ENCODE measurements at places on chromosomes 4 and X.

- DNase-seq: no peak
These were observed 523.2 kb upstream of the EPHA5 start for GRCh38 chr4:66193487-66193886.

GRCh38 chr4:88907478-88907877 is 149.5 kb downstream of the FAM13A start:
- no peak for DNase-seq

- no peak for DNase-seq
These were observed 1394.2 kb upstream of the DIAPH2 start for GRCh38 chrX:95290455-95290854.

- DNase-seq: no peak
These were observed 72.9 kb downstream of the YIPF6 start for GRCh38 chrX:68571610-68572311.

- DNase-seq: no peak
These were observed 162.7 kb downstream of the FRAS1 start for GRCh38 chr4:78219825-78220224.

DNA sequence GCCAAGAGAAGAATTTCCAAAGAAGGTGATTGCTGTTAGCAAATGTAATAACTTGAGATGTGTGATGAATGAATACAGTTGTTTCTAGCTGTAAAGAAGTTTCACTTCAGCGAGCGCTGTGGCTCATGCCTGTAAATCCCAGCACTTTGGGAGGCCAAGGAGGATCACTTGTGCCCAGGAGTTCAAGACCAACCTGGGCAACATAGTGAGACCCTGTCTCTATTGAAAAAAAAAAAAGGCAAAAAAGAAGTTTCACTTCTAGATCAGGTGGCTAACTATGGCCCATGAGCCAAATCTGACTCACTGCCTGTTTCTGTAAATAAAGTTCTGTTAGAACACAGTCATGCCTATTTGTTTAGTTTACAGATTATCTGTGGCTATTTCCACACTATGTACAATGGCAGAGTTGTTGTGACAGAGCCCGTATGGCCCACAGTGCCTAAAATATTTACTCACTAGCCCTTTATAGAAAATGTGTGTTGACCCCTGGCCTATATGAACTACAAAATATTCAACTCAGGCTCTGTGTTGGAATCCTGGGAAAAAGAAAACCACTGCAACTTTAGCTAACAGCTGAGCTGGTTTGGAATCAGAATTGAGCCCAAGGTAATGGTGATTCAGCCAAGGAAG is 54.1 kb upstream of the PRPS1 start:
- DNase-seq: no peak

DNA sequence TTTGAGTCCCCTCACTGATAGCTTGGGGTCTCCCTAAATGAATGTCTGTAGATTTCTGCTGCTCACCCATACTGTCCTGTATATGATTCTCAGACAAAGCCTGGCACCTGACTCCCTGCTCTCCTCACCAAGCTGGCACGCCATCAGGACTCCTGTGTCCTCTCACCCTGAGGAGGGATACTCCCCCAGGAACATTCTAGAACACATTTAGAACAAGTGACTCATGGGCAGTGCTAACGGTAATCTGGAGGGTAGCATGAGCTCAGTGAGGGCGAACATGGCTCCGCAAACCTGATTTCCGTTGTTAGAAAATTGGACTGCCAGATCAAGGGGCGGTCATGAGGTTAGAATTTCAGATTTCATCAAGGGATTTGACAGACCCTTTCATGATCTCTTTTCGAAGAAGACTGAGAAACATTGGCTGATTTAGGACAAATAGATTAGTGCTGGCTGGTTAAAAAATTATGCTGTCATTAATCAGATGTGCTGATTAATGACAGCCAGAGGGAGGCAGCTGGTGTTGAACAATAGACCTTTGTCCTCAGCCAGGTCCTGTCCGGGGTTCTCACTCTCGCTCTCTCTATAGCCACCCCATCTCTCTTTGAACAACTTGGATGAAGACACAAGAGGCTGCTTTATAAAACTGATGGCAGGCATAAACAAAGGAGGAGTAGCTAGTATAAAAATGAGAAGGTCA is 244.3 kb downstream of the PTTG2 start:
- DNase-seq: no peak

DNA sequence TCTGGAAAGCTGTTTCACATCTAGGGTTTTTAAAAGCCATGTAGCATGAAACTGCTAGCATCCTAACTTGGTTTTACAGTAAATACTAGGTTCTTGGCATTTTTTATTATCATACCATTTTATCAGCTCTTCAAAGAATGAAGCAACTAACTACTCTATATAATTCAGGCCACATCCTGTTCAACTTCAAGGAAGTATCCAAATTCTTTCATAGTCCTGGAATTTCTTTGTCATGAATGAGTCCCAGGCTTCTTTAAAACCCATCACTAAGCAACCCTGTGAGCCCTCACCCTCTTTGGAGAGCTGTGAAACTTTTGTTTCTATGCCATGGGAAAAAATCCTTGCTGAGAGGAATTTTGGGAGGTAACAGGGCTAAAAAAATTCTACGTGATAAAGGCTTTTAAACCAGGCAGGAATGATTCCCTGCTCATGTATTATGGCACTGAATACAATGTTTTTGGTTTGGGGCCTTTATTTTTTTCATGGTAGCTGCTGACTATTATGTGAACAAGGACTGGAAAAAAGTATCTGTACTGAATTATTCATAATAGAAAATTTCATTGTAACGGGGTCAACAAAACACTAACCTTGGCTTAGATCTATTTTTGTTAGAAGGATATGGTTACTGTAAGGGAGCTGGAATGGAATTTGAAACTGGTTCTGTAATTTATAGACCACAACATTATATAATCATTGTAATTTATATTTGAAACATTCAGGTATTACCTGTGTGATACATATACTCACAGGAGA is 164.9 kb downstream of the DCTD start:
- no peak for DNase-seq

DNA sequence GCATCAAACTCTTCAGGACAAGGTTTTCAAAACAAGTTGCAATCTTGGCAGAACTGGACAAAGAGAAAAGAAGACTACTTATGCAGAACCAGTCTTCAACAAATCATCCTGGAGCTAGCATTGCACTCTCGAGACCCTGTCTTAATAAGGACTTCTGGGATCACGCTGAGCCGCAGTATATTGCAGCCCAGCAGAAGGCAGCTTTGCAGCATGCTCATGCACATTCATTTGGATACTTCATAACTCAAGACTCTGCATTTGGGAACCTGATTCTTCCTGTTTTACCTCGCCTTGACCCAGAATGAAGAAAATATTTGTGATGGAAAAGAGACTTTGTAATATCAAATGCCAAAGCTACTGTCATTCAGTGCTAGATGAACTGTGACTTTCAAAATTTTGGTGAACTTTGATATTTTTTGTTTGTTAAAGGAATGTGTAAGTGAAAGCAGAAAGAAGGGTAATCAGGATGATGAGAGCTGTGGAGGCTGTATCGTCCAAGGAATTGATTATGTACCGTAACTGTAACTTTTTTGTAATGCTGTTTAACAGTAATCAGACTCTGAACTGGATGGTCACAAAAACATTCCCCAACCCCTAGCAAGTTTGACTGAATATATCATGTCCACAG is 27.2 kb downstream of the HSPA4L start:
- DNase-seq: peak; percentile 9

DNA sequence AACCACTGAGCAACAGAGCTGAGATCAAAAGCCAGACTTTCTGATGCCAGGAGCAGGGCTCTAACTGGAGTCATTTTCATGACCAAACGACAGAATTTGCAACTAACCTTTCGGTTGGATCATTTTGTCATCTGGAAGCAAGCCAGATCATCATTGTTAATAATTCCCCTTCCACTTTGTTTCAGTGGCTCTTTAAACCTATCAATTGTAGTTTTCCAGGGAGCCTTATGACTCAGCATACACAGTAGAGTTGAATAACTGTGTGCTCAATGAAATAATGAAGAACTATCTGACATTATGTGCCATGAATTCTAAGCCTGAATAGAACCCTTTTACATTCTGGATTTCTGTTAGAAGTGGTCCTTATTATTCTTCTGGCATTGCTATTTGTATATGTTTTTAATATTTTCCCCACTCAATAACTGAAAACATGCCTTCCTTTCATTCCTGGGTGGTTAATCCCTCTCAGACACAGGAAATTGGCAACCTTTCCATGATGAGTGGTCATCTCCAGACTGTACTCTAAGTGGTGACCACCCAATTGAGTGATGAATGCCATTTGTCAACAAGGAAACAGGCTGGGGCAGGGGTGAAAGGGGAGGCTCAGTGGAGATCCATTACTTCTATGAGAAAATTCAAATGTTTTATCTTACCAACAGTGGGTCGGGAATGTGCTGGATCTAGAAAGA is 431.8 kb downstream of the BCOR start:
- no peak for DNase-seq
